ENCODE measurements at places on chromosomes 3 and 15.

DNA sequence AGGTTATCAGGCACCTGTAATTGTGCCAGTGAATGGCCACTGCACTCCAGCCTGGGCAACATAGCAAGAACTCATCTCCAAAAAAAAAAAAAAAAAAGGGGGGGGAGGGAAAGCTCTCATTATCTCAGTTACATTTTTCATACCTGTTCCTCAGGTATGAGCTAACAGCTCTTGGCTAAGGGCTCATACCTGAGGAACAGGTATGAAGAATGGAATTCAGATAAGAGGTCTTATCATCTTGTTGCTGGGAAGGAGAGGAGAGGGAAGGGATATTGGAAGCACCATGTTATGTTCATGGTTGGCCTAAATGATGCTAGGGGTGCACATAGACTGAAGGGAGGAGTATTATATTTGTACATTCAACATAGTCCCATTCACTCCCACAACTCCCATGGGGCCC, 2.6 kb downstream of the SLC15A2 start:
- DNase-seq, result no peak

DNA sequence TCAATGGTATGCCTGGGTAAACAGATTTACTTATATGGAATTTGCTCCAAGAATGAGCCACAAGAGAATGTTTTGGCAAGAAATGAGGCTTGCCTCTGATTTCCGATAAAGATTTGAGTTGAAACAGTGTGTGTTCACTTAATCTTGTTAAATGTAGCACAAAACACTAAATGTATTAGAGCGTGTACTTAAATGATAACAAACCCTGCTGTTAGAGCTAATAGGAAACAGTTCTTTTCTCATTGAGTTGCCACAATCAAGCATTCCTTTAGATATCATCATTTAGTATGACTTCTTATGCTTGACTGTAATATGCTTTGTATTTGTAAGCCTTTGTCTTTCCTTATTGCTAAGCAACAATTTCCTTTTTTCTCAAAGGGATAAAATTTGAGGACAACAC, 353.6 kb upstream of the ZNF717 start:
- no peak for DNase-seq

DNA sequence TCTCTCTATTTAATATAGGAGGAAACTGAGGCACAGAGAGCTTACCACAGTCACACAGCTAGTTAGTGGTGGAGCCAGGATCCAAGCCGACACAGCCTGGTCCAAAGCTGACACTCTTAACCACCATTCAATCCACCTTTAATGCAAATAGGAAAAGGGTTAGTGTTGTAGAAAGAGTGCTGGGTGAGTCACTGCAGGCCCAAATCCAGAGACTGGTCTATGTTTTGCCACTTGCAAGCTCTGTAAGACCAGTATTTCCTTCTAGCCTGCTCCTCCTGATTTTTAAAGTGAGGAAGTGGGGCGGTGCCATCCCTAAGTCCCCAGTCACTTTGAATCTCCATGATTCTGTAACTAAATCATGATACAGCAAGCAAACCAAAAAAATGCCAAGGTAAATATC, 111.0 kb downstream of the MECOM start:
- DNase-seq, result no peak

GRCh38 chr3:5429517-5429890, 242.0 kb downstream of the EDEM1 start:
- DNase-seq, result no peak

- peak; percentile 30 for DNase-seq
These were observed 17.4 kb downstream of the H1-8 start for GRCh38 chr3:129560269-129560787.

DNA sequence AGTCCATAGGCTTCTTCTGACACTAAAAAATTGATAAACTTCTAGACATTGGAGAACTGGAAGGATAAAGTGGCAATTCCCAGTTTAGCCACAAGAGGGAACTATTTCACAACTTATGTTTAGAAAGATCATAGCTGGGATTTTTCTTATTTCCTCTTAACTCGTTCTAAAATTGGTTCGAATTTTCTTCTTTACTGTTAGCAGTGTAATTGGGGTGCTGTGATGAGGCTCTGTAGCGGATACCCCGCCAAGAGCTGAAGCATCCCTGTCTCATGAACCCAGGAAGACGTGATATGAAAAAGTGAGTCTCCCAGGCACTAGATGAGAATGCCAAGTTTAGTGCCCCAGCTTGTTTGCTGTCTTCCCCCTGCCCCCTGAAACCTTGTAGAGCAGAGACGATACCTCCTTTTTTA, 85.1 kb downstream of the PDCD6IP start:
- peak; percentile 34 for DNase-seq

GRCh38 chr3:140972833-140973232, 31.2 kb downstream of the SLC25A36 start:
- no peak for DNase-seq

- peak; percentile 34 for DNase-seq
These were observed 2.9 kb upstream of the EPHB3 start for GRCh38 chr3:184558726-184559125.

GRCh38 chr3:123093696-123094095, 26.9 kb downstream of the PDIA5 start:
- no peak for DNase-seq

DNA sequence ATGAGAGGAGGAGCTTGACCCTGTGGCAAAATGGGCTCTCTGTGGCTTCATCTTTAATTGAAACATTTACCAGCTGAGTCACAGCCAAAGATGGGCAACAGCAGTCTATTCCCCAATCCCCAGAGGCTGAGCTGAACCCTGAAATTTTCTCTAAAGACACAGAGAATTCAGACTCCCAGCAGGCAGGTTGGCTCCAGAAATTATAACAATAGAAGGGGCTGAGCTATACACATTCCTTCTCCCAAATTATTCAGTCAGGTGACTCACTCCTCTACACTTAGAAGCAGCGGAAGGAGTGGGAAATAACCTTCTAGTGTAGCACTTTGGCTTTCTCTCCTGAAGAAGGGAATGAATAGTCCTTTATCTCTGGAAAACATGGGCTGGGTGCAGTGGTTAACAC, 264.3 kb upstream of the ARHGEF26 start:
- DNase-seq, result peak; percentile 2

DNA sequence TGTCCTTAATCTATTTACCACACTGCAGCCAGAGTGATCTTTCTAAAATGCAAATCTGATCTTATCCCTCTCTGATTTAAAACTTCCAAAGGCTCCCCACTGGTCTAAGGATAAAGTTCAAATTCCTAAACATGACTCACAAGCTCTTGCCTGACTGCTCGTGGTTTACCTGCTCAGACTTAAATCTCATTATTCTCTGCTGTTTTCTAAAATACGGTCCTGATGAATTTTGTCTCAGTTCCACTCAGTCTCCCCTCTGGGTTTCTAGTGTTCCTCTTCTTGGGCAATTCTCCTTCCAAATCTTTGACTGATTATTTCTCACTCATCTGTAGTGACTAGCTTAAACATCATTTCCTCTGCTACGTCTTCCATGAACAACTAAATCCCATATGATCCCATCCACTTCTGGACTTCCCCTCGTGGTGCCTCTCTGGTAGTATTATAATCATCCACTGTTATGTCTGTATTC, 108.3 kb downstream of the P3H2 start:
- DNase-seq, result no peak

- DNase-seq, result peak; percentile 72
These were observed 40.8 kb upstream of the IQCF6 start for GRCh38 chr3:51819709-51820406.

DNA sequence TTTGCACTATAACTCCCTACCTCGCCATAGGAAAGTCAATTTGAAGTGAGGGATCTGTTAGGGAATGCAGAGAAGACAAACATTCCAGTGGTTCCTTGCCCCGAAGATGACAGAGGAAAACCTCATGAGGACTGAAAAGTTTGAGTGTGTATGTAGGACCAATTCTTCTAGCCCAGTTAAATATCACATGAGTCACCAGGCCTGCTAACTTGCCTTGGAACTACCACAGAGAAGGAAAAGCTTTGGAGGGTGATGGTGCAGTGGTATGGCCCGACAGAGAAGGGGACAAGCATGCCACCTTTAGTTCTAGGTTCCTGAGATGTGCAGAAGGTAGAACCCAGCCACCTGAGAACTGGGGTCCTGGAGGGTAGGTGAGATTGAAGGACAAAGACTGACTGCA, 2.6 kb upstream of the UPK1B start:
- DNase-seq, result no peak

DNA sequence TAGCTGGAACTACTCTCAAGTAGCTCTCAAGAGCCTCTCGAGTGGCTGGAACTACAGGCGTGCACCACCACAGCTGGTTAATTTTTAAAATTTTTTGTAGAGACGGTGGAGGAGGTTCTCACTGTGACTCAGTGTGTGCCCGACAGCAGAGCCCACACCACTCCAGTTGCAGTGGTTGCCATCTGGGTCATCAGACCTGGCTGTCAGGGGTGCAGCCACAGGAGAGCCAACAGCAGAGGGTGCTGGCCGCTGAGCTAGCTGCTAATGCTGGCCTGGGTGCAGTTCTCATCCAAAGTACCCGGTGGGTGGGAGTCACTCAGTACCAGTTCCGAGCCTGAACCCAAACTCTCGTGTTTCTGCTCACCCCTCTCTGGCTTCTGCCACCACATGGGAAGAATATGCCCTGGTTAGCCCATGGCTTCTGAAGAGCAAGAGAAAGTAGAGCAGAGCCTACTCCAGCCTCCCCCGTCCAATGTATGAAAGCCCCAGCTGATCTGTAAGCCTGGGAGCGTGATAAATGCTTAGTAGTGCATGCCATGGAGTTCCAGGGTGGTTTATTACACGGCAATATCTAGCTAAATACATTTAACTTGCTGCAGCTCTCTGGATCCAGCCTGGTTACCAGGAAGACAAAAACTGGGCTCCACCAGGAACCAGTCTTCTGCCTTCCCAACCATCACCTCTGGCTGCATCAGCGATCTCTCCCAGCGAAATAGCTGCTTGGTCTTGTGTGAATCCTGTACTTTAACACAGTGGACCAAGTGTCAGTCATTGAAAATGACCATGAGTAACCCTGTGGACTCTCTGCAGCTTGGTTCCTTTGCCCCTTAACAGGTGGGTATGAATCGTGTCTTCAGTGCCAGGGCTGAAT, 17.1 kb downstream of the UMPS start:
- DNase-seq, result no peak

- no peak for DNase-seq
These were observed 27.8 kb downstream of the STARD5 start for GRCh38 chr15:81296186-81296585.

DNA sequence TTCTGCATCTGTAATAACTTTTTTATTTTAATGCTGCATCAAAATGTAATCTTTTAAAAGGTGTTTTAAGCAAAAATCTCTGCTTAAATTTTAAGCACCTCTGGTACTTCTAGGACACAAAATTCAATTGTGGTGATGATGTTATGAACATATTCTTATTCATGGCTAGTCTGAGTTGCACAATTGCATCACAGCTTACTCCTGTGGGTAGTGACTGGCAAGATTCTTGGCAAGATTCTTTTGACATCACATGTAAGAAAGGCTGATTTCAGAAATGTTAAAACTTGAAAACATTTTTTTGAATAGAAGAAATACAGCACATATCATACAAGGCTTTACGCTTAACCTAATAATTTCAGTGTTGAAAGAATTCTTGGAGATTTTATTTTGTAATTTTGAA, 35.7 kb downstream of the IQCH start:
- DNase-seq, result no peak

DNA sequence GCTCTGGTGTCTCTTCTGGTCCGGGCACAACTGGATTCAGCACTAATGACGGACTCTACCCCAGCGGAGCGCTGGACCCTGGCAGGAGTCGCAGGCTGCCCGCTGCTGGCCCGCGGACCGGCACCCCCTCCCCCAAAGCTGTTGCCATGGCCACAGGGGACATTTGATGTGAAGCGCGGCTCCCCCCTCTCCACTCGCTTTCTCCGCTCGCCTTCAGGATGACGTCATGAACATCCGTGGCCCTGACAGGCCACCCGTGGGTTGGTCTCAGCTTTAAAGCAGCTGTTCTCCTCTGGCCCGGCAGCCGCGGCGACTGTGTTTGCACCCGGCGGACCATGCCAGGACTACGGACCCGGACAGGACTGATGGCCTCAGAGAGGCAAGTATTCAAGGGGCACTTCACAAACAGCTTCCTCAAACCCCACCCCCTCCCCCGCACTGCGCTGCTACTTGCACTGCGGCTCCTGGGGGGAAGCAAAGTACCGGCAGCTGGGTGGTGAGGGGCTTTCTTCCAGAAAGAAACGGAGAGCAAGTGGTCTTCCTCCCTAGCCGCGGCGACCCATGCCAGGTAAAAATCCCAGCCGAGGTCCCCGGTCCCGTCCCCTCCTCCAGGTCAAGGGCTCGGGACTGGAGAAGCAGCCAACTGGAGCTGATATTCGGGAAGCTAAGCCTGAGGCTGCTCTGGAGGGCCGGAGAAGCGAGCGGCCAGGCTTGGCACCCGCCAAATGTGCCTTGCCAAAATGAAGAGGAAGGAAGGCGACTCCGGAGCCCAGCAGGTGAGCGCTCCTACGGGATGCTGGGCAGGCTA, 16.6 kb upstream of the AEN start:
- DNase-seq, result no peak

- no peak for DNase-seq
These were observed 96.4 kb downstream of the FNDC3B start for GRCh38 chr3:172135820-172136219.

GRCh38 chr3:113232342-113232741, 21.0 kb downstream of the BOC start:
- no peak for DNase-seq

DNA sequence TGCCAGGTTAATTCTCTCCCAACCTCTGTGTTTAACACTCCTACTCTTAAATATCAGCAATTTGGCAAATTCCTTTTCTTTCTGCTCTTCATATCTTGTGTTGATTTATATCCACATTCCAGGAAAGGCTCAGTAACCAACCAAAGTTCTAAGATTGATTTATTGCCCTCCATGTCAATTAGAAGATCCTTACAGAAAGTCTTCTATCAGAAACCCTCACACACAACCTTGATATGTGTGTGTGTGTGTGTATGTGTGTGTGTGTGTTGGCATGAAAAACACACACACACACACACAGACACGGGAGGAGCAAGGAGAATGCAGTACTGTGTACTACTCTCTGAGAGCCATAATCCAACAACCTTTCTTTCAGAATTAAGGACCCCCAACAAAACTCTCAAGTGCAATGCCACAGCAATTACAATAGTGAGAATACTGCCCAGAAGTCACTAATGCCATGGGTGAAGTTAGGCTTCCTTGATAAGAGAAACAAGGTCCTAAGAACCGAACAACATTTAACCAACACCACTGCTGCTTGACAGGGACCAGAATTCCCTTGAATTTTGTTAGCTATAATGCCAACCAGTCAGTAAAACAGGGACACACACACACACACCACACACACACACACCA, 1.1 kb downstream of the LSAMP start:
- no peak for DNase-seq

DNA sequence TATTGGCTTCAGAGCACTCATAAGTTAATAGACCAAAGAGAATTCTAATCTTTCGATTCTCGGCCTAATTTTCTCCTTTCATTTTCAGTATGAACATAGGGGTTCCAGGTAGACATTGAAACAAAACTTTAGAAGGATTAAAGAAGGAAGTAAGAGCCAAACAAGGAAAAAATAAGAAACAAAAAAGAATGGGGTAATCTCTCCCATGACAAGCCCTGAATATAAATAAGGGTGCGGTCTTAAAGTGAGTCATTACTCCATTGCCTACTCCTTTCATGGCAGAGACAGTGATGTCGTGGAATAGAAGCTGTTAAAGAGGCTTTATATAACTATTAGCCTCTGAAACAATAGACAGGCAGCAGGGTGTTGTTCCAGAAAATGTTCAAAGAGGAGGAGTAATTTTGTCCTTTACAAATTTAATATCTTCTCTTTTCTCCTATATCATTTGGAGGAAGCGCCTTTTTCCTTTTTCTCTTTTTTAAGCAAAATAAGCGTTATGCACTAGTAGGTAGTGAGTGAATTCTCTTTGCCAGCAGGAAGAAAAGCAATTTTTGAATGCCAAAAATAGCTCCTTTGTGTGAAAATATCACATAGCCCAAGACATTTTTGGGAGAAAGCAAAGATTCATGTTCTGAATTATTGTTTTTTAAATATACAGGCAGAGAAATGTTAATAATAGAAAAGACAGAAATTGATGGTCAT, 607.9 kb upstream of the KCNMB2 start:
- no peak for DNase-seq
